ENCODE measurements at places on chromosomes 1 and 21.

DNA sequence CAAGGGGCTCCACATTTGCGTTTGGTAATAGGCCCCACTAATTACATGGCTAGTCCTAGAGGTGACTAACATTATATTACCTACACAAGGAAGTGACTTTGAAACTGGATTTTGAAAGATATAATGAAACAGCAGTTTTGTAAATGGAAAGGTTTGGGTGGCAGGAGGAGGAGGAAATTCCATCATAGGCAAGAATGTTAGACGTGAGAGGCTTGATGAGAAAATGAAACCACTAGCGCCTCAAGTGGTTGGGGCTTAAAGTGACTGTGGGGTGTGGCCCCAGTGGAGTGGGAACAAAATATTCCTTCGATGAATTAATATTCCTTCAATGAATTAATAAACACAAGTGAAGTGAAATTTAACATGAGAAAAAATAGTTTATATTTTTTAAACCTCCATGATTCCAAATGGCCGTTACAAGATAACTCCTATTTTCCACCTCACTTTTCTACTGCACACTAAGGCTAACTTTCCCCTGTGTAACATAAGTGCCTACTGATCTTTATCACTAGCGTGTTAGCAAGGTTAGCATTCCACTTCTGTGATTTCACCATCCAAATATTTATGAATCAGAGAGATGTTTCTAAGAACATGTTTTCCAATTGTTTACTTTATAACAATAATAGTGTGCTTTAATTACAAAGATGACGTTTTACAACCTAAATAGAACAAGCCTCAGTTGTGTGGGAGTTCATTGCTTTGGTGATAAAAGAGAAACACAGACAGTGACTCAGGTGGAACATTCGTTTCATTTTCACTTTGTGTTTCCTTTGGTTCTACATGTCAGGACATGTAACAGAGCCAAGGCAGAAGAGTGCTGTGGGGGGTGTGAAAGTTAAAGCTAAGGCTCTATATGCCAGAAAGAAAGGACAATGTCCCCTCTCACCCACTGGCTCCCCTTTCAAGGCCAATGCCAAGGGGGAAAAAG, 12.5 kb upstream of the ATF3 start:
- peak overlapping the region; percentile 2 for H3K4me3 ChIP-seq
- peaks cover 12% of the 10 kb centered on the region for H3K4me1 ChIP-seq
- H3K36me3 ChIP-seq, result no peaks in the 10 kb centered on the region
- peak; percentile 49 for DNase-seq
- peak overlapping the region; percentile 61 for H3K27ac ChIP-seq

GRCh38 chr1:198669023-198669698, 30.3 kb downstream of the PTPRC start:
- H3K36me3 ChIP-seq, result no peaks in the 10 kb centered on the region
- no peak for DNase-seq
- no peaks in the 10 kb centered on the region for H3K27me3 ChIP-seq
- H3K27ac ChIP-seq, result no peak overlapping the region
- no peak overlapping the region for H3K4me3 ChIP-seq

GRCh38 chr1:175204330-175204729, 11.8 kb upstream of the KIAA0040 start:
- no peak for DNase-seq
- H3K27me3 ChIP-seq, result no peaks in the 10 kb centered on the region
- H3K4me3 ChIP-seq, result no peak overlapping the region
- peaks cover 11% of the 10 kb centered on the region for H3K4me1 ChIP-seq

GRCh38 chr1:168725831-168726230, 3.2 kb downstream of the DPT start:
- no peaks in the 10 kb centered on the region for H3K36me3 ChIP-seq
- no peaks in the 10 kb centered on the region for H3K27me3 ChIP-seq
- DNase-seq, result no peak
- no peak overlapping the region for H3K4me3 ChIP-seq
- no peak overlapping the region for H3K27ac ChIP-seq

GRCh38 chr1:147748676-147749350, 11.6 kb downstream of the GJA5 start:
- no peak overlapping the region for H3K27ac ChIP-seq
- H3K4me3 ChIP-seq, result no peak overlapping the region
- DNase-seq, result no peak
- H3K27me3 ChIP-seq, result no peaks in the 10 kb centered on the region
- H3K36me3 ChIP-seq, result no peaks in the 10 kb centered on the region
- H3K4me1 ChIP-seq, result no peaks in the 10 kb centered on the region

DNA sequence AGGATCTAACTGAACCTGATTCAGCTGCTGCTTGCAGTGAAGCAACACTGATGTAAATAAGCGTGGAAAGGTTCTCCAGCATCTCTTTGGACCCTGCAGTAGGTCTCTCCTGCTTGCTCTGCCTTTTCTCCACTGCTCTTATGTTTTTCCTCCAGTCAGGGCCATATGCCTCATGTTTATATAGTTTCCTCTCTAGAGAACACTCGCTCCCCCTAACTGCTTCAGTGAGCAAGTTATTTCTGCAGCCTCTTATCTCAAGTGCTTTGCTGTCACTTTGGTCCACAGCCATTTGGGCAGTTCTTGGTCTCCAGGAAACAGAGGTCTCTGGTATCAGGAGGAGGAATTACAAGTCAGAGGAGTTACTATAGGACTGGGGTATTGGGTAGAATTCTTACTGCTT, 5.3 kb downstream of the PRUNE1 start:
- peak overlapping the region; percentile 75 for H3K27ac ChIP-seq
- H3K36me3 ChIP-seq, result no peaks in the 10 kb centered on the region
- H3K4me3 ChIP-seq, result no peak overlapping the region
- peaks cover 65% of the 10 kb centered on the region for H3K4me1 ChIP-seq
- no peak for DNase-seq
- no peaks in the 10 kb centered on the region for H3K27me3 ChIP-seq

- H3K27me3 ChIP-seq, result no peaks in the 10 kb centered on the region
- H3K36me3 ChIP-seq, result no peaks in the 10 kb centered on the region
- H3K4me1 ChIP-seq, result no peaks in the 10 kb centered on the region
- H3K4me3 ChIP-seq, result no peak overlapping the region
Observed at GRCh38 chr1:237799762-237800474, 90.8 kb downstream of the ZP4 start.

GRCh38 chr1:64886877-64887276, 79.5 kb downstream of the JAK1 start:
- H3K36me3 ChIP-seq, result peaks cover 8% of the 10 kb centered on the region
- H3K27me3 ChIP-seq, result no peaks in the 10 kb centered on the region
- no peak for DNase-seq
- H3K27ac ChIP-seq, result no peak overlapping the region
- peaks cover 9% of the 10 kb centered on the region for H3K4me1 ChIP-seq

DNA sequence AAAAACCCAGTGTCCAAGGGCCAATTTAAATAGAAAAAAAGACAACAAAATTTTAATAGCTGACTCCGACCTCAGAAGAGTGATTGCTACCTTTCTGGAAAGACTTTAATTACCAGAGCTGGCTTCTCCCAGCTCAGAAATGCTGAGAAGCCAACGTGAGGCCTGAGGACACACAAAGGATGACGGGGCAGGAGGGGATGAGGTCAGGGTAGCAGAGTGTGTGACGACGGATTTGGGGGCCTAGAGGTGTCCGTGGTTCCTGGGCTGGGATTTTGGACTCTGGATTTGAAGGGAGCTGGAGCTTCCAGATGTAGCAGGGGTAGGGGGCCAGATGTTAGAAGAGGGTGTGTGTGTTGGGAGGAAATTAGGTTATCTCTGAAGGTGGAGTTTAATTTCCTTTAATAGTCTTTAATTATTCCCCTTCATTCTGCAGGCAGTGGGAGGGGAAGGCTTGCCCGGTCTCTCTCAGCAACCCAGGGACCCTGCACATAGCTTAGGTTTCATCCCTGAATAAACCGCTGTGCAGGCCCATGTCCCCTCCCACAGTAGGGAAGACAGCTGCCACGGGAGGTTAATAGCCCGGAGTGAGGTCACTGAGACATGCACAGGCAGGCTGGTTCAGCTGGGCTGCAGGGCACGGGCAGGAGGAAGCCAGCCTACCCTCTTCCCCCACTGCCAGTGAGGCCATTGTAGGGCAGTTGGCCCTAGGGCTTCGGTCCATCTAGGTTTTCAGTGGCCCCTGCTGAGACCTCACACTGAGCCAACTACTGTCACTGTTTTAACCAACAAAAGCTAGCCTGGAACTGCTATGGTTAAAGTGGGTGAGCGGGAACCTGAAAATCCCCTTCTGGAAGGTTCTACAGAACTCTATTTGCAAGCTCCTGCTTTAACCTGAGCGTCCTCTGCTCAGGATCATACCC, 3.8 kb upstream of the PADI3 start:
- H3K27me3 ChIP-seq, result no peaks in the 10 kb centered on the region
- no peak overlapping the region for H3K4me3 ChIP-seq
- H3K36me3 ChIP-seq, result no peaks in the 10 kb centered on the region
- H3K4me1 ChIP-seq, result no peaks in the 10 kb centered on the region
- no peak overlapping the region for H3K27ac ChIP-seq
- DNase-seq, result no peak

GRCh38 chr1:211534545-211535291, 42.8 kb upstream of the RD3 start:
- no peaks in the 10 kb centered on the region for H3K4me1 ChIP-seq
- H3K27ac ChIP-seq, result no peak overlapping the region
- H3K36me3 ChIP-seq, result no peaks in the 10 kb centered on the region
- no peaks in the 10 kb centered on the region for H3K27me3 ChIP-seq
- no peak overlapping the region for H3K4me3 ChIP-seq
- no peak for DNase-seq

DNA sequence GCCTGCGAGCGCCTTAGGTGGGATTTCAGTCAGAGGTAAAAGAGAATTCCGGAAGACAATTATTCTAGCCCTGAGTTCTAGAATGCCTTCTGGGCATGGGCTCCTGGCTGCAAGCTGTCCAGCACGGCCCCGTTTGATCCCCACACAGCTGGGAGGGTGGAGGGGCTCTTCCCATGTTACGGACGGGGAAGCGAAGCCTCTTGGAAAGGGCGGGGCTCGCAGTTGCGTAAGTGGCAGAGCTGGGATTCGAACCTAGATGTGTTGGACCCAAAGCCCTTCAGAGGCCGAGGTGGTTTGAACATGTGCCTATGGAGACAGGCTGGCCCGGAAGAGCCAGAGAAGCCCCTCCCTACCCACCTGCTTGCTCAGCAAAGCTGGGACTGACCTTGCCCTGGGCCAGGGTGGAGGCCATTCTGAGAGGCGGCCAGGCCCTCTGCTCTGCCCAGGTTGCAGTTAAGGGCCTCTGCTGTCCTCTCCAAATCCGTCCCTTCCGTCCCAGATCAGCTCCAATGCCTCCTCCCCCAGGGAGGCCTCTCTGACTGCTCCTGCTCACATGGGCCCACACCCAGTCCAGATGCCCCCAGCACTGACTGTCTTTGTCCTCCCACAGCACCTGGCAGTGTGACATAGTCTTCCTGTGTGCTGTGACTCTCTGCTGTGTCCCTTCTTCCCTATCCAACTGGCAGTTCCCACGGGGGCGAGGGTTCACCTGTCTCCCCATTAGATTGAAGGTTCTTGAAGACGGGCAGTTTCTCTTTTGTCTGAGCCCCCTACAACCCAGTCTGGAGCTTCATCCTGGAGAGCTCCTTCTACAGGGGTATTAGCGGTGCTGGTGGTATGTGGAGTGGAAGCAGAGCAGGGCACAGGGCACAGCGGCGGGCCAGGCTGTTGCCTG, 1.2 kb upstream of the HSPB7 start:
- no peak for DNase-seq
- no peaks in the 10 kb centered on the region for H3K27me3 ChIP-seq
- H3K4me3 ChIP-seq, result no peak overlapping the region
- no peaks in the 10 kb centered on the region for H3K36me3 ChIP-seq

GRCh38 chr1:234114648-234115307, 210.3 kb downstream of the SLC35F3 start:
- peak; percentile 10 for DNase-seq
- H3K27ac ChIP-seq, result no peak overlapping the region
- H3K4me3 ChIP-seq, result no peak overlapping the region

DNA sequence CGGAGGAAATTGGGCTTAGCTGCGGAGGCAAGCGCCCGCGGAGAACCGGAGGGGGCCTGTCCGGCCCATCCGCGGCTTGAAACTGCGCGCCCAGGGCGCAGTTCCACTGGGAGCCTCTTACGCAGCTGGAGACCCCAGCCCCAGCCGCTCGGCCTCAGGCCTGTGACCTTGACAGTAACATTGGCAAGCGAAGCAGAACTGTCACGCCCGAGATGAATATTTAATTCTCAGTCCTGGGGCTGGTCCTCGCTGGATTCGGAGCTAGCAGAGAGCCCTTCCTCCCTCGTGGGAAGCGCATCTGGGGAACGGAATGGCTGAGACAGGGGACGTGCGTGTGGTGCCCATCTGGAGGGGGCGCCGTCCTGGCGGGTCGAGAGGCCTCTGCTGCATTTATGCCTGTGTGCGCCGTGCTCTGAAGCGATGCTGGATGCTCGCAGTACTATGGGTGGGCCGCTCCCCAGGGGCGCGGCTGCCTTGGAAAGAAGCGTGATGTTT, 928 bp downstream of the SLC6A17 start:
- peaks cover 10% of the 10 kb centered on the region for H3K4me1 ChIP-seq
- peaks cover 100% of the 10 kb centered on the region for H3K27me3 ChIP-seq
- no peaks in the 10 kb centered on the region for H3K36me3 ChIP-seq
- H3K27ac ChIP-seq, result no peak overlapping the region

- no peaks in the 10 kb centered on the region for H3K36me3 ChIP-seq
- H3K4me3 ChIP-seq, result no peak overlapping the region
- H3K27me3 ChIP-seq, result no peaks in the 10 kb centered on the region
- H3K4me1 ChIP-seq, result no peaks in the 10 kb centered on the region
- H3K27ac ChIP-seq, result no peak overlapping the region
Observed at GRCh38 chr1:7811476-7811875, 27.4 kb downstream of the PER3 start.

GRCh38 chr1:201016211-201016651, 7.3 kb downstream of the KIF21B start:
- no peak overlapping the region for H3K27ac ChIP-seq
- peak; percentile 61 for DNase-seq
- peaks cover 67% of the 10 kb centered on the region for H3K4me1 ChIP-seq
- no peak overlapping the region for H3K4me3 ChIP-seq

DNA sequence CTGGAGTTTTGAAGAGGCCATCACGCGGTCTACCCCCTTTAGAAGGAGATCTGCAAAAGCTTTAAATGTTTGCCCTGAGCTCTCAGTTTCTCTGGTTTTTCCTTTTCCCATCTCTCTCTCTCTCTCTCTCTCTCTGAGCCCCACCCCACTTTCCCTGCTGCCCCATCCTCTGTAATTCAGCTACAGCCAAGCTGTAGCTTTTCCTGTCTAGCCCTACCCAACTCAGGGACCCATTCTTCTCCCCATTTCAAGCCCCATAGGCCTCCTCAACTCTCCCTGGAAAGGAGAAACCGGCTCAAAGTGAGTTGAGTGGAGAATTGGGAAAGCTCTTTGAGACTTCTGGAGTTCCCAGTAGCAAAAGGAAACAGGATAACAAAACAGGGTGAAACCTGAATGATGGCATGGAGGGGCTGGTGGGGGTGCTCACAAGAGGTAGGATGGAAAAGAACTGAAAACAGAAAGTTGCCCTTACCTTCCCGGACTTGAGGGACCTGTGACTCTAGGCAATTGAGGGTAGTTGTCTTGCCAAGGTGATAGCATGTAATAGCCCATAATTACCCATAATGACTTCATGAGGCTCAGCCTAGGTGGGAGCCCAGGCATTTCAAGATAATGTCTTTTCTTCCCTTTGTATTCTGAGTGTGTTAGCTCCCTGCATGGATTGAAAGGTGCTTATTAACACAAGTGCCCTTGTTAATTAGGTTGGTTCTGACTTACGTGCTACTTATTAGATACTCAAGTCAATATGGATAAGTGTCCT, 84.9 kb downstream of the SLC16A1 start:
- H3K4me1 ChIP-seq, result peaks cover 12% of the 10 kb centered on the region
- H3K36me3 ChIP-seq, result no peaks in the 10 kb centered on the region
- DNase-seq, result no peak
- H3K27ac ChIP-seq, result peak overlapping the region; percentile 75
- H3K4me3 ChIP-seq, result no peak overlapping the region
- H3K27me3 ChIP-seq, result no peaks in the 10 kb centered on the region

Data from transverse colon (tissue), 4 donors.